ENCODE measurements at places on chromosomes 12 and 14.
A peak's percentile ranks its signal among the peaks of the same experiment; 100 is the strongest.

DNA sequence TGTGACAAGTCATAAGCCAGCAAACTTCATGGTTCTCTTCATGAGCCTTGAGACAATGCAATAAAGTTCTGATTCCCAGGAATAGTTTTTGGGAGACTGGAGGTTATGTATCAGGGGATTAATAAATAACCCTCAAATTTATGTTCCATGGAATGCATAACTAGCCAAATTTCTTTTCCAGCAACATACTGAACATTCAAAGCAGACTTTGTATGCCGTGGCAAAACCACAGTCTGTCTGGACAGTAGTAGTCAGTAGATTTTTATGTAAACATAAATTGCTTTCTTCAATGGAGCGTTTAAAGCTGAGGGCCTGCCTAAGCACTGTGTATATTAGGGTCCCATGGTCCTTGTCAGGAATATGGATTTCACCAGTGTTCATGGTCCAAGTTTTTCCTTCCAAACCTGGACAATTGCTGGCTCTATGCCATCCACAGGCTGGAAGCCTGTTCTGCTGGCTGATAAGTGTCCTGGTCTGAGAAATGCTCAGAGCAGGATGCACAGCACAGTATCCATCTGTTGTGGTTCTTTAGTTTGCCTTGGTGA is 144.9 kb downstream of the SRGAP1 start:
- DNase-seq: no peak

DNA sequence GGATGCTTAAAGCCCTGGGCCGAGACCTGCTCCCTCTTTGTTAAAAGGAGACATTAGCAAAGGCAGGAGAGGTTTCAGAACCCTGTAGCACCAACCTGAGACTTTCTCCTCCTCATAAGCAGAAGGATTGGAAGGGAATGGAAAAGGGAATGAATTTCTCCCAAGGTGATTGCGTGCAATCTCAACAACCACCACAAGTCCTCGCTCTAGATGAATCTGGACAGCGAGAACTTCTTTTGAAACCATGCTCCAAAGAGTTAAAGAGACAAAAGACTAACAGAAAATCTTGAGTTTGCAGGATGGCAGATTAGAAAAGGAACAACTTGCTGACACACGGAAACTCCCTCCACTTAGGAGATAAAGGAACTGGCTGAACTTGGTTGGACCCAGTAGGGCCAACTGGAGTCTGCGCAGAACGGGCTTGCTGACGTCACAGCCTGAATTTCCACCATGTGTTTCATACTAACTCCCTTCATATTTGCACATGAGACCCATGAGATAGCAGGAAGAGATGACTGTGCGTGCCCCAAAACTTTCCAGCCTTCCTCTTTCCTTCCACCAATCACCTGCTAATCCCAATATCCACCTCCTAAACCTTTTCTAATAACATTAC is 137.0 kb downstream of the PTPN11 start:
- no peak for DNase-seq

DNA sequence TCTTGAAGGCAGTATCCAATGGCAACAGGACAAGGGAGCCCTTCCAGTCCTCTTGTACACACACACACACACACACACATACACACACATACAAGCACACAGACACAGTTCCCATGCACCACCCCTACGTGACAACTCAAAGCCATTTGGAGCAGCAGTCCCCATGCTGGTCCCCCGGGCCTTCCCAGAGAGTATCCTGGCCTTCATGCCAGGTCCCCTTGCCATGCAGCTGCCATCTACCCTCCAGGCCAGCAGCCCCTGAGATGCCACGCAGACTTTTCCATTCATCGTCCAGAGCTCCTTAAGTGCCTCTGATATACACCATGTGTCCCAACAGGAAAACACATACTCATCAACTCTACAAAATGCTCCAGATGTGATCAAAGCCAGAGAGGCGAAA is 159.5 kb downstream of the ANO2 start:
- no peak for DNase-seq

GRCh38 chr14:99758121-99758821 is 34.9 kb upstream of the EML1 start:
- no peak for DNase-seq

GRCh38 chr14:90656973-90657372 is 159.3 kb downstream of the TTC7B start:
- DNase-seq: no peak

DNA sequence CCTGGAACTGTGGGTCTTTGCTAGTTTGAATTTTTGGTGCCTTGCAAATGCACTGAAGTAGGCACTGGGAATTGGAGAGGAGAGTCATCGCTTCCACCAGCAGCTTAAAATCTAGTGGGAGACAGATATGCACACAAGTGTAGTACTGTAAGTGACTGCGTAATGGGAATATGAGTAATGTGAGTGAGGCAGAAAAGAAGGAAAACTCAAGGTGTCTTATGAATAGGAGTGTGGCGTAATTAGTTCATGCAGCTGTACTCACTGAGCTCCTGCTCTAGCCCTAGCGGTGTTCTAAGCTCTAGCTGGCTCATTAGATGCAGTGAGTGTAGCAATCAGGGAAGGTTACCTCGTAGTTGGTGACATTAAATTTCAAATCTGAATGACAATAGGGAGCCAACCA is 2.8 kb downstream of the TCP11L2 start:
- DNase-seq: no peak

DNA sequence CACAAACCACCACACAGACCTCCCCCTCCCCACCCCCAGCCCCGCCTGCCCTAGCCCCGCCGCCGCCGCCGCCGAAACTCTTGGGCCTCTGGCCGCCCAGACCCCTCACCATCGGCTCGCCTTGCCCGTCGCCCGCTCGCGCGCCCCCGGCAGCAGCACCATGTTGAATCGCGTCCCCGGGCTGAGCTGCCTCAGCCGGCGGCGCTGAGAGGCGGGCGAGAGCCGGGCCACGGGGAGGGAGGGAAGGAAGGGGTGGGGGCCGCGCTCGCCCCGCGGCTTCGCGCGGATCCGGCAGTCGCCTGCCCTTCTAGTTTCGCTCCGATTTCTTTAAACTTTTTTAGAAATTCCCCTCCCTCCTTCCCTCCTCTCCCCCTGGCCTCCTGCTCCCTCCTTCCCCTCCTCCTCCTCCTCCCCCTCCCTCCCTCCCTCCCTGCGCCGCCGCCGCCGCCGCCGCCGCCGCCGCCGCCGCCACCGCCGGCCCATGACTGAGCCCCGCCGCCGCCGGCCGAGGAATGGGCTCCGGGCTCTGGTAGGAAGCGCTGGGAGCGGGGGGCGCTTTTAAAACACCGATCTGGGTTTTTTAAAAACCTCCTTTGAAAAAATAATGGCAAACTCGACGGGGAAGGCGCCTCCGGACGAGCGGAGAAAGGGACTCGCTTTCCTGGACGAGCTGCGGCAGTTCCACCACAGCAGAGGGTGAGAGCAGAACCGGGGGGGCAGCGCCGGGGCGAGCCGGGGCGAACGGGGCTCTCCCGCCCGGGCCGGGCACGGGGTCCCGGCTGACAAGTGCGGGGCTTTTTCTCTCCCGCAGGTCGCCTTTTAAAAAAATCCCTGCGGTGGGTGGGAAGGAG is at the start of gene ARID2:
ARID2 (plus strand) TSS at position 474 of the 851 bp plus-strand sequence; CDS start at position 605, 131 bp downstream.
- DNase-seq: peak; percentile 38

- DNase-seq: no peak
Observed at GRCh38 chr12:2973566-2973965, 14.4 kb downstream of the TEAD4 start.

- DNase-seq: no peak
Observed at GRCh38 chr14:59321626-59321949, 133.1 kb downstream of the DAAM1 start.

Measured in stimulated activated CD8-positive, alpha-beta memory T cell treated with anti-CD3 and anti-CD28 coated beads, Interleukin-7, amount 100 ng/mL, for 1 hour (primary cell).